NCI-H1092 (cell line): ENCODE measurements at places on chromosomes 6 and 20.
A peak's percentile ranks its signal among the peaks of the same experiment; 100 is the strongest.

GRCh38 chr6:133644548-133644891 is 244.4 kb upstream of the TCF21 start:
- DNase-seq: no peak

- no peak for DNase-seq
Measured at GRCh38 chr6:52055451-52055850, 32.0 kb downstream of the PKHD1 start.

- no peak for DNase-seq
Measured at GRCh38 chr6:144262470-144263369, 22.4 kb upstream of the UTRN start.

DNA sequence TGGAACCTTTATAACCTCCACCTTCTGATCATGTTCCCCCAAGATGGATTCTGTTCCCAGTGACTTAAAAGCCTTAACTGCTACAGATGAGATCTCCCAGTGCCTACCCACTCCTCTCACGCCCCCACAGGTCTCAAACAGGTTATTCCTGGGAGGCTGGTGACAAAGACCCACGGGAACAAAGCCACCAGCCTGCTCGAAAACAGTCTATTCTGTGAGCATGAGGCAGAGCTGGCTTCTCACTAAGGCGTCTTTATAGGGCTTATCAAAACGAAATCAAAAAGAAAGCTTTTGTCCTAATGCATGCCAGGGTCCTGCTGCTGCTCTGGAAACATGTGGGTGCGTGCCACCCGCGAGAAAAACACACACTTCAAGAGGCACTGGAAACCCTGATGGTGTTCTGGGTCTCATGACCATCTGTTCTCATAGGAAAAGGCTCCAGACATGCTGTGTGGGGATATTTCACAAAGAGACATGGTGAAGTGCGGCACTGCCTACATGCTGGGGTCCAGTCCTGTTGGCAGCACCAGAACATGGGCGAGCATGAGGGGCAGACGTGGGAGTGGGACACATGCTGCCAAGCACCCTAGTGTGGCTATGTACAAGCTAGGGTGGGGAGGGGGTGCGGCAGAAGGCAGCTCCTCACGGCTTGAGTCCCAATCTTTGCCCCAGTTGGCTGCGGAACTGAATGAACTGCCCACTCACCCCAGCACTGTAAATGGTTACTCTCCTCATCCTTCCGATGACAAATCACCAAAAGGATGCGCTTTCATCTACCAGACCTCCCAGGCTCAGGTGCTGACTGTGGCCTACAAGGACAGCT is 2.1 kb downstream of the FKBP1A start:
- DNase-seq: no peak

DNA sequence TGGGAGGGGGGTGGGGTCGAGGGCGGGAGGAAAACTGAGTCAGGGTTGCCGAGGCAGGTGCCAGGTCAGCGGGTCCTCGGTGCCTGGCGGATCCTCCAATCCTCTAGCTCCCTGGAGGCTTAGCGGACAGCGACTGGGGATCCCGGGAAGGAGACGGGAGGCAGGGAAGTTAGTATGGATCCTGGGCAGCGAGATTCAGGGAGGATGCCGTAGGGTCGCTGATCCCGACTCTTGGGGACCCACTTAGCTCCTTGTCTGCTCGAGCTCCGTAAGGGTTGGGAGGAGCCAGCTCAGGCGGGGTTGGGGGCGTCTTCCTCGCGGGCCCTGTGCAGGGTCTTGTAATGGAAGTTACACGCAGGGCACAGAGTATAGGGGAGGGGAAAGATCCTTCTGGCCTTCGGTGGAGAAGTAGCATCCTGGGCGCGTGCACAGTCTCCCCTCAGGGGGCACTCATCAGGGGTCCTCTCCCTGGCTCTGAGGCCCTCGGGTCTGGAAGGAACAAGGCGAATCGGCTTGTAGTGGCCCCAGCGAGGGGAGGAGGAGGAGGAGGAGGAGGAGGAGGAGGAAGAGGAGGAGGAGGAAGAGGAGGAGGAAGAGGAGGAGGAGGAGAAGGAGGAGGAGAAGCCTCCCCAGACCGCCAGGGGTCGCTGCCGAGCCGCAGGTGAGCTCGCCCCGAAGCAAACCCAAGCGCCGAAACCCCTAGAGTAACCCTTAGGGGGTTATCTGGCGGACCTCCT is 6.4 kb upstream of the SLC12A5 start:
- peak; percentile 49 for DNase-seq

GRCh38 chr6:56055081-56055704 is 179.8 kb upstream of the BMP5 start:
- DNase-seq: no peak

DNA sequence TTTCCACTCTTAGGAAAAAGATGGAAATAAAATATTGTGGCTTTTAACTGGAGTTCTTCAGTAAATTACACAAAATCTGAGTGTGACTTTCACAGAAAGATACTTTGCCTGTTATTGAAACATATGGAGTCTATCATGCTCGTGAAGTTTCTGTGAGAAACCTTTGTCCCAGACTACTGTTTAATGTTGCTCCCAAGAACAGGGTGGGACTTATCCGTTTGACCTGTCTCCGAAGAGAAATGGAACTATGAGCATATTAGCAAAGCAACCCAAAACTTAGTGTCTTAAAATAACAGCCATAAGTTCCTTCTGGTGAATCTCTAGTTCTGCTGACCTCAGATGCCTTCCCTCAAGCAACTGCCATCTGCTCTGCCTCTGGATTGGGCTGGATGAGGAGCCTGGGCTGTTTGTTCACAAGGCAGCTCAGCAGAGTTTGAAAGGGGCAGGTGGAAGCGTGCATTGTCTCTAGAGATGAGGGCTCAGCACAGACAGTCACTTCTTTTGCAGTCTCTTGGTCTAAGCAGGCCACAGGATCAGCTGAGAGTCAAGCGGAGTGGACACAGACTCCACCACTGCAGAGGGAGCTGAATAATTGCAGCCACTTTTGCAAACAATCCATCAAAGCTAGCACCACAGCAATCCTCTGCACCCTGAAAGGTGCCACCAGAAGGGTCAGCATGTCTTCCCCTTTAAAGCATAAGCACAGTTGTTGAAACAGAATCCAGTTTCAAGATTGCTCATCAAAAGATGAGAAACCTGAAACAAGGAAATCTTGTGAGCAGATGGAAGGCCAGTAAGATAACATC is 52.8 kb downstream of the MYB start:
- no peak for DNase-seq

- no peak for DNase-seq
Measured at GRCh38 chr6:81401970-81402690, 350.4 kb downstream of the TENT5A start.

DNA sequence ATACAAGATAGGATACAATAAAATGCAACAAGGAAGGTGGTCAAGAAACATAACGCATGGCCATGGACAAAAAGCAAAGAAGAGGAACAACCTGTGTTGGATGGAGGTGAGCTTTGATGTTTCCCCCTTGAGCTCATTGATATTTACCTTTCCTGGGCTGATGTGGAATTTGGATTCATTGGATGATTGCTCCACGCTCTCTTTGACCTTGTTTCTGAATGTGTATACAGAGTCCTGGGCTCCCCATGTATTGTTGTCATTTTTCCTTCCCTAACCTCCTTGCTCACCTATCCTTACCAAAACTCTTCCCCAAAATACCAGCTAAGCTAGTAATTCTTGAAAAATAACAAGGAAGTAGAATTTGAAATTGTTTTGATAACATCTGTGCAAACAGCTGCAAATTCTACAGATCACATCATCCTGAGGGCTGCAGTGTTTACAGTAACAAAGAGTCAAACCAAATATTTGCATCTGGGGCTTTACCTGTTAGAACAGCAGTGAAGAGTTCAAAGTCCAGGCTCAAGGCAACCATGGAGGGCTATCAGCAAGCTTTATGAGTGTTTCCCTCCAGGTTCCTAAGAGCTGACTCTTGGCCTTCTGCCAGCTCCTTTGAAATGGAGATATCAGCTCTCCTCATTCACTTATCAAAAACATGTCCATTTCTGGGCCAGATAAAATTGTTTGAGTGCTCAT is 214.3 kb upstream of the MARCKS start:
- DNase-seq: peak; percentile 46

GRCh38 chr6:90266905-90267621 is 29.6 kb downstream of the BACH2 start:
- no peak for DNase-seq

DNA sequence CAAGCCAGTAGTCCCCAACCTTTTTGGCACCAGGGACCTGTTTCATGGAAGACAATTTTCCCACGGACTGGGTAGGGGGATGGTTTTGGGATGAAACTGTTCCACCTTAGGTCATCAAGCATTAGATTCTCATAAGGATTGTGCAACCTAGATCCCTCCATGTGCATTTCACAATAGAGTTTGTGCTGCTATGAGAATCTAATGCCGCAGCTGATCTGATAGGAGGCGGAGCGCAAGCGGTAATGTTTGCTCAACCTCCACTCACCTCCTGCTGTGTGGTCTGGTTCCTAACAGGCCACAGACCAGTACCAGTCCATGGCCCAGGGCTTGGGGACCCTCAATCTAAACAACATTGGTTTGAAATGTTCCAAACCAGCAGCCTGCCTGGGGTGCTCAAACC is 137.0 kb upstream of the STXBP5 start:
- DNase-seq: no peak

- DNase-seq: no peak
Measured at GRCh38 chr6:33082702-33083101, 6.9 kb downstream of the HLA-DPB1 start.

- DNase-seq: no peak
Measured at GRCh38 chr6:41505122-41506049, 40.8 kb upstream of the FOXP4 start.
